ENCODE measurements at places on chromosomes 1 and 21.

DNA sequence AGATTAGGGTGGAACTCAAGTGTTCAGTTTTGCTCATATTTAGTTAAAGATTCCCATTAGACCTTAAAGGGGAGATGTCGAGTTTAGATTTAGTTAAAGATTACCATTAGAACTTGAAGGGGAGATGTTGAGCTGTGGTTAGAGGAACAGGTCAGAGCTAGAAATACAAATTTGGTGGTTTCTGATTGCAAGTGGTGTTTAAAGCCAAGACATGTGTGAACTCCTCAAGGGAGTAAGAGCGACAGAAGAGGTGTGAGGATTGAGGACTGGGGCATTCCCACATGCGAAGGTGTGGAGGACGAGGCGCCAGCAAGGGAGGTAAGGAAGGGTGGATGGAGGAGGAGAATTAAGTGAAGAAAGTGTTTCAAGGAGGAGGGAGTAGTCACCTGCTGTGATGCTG is 168.6 kb downstream of the IER5 start:
- no peak for DNase-seq

- no peak for DNase-seq
Observed at GRCh38 chr1:172239901-172240300, 180.6 kb upstream of the C1orf105 start.

DNA sequence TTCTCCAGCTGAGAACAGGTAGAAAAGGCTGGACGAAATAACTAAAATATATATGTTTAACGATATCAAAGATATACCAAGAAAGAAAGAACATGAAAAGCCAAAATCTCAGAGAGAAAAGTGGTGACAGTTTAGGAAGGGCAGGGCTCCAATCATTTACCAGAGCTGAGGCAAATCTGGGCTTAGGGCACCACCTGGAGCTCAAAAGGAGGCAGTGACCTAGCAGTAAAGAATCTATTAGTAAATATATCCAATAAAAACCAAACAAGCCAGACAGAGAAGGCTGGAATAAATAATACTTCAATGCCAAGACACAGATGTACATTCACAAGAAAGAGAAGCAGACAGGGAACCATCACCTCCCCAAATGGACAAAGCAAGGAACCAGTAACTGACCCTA is 43.5 kb downstream of the CHIA start:
- peak; percentile 25 for DNase-seq

DNA sequence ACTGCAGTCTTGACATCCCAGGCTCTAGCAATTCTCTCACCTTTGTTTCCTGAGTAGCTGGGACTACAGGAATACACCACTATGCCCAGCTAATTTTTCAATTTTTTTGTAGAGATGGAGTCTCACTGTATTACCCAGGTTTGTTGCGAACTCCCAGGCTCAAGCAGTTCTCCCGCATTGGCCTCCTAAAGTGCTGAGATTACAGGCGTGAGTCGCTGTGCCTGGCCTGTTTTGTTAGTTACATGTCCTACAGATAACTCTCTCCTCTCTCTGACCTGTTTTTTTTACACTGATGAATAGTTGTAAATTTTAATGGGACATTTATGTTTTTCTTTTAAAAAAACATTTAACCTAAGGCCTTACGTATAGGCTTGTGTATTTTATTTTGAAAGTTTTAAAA is 19.8 kb downstream of the PTBP2 start:
- DNase-seq, result no peak

- no peak for DNase-seq
Observed at GRCh38 chr21:34077888-34078287, 4.5 kb downstream of the MRPS6 start.

GRCh38 chr1:101221945-101222429 is 14.8 kb upstream of the S1PR1 start:
- DNase-seq, result no peak

GRCh38 chr1:7150724-7151280 is 365.5 kb downstream of the CAMTA1 start:
- no peak for DNase-seq

GRCh38 chr1:208601561-208601960 is 357.4 kb upstream of the PLXNA2 start:
- no peak for DNase-seq

DNA sequence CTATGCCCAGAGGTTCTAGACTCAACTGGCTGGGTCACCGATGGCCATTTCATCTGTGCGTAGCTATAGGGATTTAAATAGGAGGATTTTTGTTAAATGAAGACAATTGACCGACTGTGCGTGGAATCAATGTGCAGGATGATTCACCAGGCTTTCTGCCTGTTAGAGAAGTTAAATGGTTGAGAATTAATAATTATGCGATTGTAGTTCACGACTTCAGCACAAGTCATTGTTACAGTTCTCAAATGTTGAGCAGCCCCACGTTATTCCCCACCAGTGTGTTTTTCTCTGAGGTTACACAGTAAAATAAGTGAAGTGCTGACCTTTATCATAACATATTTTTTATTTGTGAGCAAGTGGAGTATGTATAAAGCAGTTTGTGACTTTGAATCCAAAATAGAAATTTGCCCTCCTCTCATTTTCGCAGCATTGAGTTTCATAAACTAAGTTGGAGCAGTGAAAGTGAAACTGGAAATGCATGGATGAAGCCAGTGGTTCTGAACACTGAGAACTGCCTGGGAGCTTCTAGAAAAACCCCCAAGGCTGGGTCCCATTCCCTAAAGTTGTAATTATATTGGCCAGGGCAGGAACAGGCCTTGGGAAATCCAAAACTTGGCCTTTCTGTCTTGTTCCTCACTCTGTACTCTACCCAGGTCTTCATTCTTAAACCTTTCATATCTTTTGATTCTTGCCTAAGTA is 102.6 kb downstream of the GALNT2 start:
- no peak for DNase-seq

GRCh38 chr1:168821434-168821833 is 92.4 kb upstream of the DPT start:
- DNase-seq, result peak; percentile 9

DNA sequence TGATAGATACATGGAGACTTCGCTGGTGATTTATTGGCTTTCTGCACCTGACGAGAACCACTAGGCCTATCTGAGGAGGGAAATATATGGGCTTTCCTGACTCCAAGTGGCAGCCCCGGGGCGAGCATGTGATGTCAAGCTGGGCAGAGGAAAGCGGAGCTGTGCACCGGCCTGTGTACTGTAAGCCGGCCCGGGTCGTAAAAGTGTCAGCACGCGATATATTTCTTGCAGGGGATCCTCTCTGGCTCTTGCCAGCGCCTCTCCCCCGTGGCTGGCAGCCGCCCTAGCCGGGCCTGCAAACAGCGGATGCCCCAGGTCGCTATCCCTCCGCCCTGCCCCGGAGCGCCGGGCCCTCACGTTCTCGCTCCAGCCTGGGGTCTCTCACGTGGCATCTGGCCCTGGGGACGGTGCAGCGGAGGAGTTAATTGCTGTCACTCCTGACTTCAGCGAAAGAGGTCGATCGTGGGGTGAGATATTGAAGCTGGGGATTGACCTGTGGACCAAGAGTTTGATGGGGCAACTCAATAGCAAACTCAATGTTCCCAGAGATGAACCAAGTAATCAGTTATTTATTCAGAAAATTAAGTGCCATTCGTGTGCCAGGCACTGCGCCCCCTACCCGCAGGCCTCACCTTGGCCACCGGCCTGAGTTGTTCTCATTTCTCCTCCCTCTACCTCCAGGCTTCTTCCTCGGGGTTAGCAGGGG is 41.0 kb upstream of the HAO2 start:
- DNase-seq, result peak; percentile 12

- no peak for DNase-seq
Observed at GRCh38 chr1:214367841-214368240, 86.9 kb downstream of the SMYD2 start.

DNA sequence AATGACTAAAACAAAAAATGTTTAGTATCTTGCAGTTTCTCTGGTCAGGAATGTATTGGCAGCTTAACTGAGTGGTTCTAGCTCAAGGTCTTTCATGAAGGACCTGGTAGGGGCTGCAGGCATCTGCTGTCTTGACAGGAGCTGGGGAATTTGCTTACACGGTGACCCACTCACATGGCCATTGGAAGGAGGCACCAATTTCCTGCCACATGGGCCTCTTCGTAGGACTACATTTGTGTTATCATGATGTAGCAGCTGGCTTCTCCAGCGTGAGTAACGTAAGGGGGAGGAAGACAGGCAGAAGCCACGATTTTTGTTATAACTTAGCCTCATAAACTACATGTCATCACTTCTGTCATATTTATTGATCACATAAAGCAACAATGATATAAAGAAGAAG is 376.3 kb downstream of the AMY1C start:
- no peak for DNase-seq

GRCh38 chr1:235858766-235859165 is 7.9 kb downstream of the LYST start:
- DNase-seq, result no peak

DNA sequence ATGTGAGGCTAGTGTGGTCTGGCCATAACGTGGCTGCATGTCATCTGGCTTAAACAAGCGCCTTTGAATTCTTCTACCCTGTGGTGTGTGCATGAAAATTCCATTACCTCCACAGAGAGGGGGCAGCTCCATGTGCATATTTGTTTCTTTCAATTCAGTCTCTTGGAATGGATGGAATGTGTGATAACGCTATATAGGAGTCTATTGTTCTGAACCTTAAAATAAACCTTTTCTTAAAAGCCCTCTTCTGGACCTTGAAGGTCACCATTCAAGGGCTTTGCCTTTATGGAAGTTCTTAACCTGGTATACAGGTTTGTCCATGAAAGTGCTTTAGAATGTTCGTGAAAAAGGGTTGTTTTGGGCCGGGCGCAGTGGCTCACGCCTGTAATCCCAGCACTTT is 118.2 kb upstream of the ADGRL2 start:
- no peak for DNase-seq

DNA sequence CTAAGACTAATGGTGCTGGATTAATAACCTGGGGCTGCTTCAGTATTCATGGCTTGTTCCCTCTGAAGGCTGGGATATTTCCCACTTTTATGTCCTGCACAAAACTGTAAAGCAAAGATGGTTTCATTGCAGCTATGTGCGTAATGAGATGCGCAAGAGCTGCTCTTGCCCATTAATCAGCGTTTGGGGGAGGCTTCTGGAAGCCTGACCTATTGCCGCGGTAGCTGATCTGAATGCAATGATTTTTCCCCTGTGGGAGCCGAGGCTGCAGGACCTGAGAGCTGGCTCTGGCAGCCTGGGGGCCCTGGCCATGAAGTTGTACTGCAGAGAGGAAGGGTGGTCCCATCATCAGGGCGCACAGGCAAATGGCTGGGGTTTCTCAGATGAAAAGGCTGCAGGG is 239.8 kb downstream of the CAMTA1 start:
- DNase-seq, result no peak

DNA sequence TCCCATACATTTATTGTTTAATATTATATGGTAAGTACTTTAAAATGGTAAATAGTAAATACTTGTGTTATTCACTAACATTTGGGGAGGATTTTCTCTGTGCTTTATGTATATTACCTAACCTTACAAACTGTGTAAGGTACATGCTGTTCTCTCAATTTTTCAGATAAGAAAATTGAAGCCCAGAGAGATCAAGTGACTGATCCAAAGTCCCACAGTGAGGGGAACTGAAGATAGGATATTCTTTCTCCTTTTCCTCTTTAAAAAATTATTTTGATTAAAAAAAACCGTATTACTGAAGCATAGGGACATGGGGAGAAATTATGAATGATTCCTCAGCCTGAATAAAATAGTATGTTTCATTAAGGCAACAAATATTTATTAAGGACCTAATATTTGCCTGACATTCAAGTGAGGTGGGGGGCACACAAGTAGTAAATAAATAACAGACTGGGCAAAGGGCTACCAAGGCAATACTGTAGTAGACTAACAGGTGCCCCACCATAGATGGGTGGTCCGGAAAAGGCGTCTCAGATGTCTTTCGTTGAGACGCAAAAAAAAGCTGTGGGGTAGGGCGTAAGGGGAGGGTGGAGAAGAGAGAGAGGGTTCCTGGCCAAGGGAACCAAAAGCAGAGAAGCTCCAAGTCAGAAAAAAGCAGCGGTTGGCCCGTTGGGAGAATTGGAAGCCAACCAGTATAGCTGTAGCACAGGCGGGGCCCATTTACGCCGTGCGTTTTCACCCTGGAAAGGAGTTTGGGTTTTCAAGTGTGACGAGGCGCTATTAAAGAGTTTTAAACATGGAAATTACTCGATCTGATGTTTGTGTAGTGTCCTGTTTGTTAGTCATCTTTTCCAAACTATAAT is 944 bp upstream of the AGO3 start:
- DNase-seq, result no peak

DNA sequence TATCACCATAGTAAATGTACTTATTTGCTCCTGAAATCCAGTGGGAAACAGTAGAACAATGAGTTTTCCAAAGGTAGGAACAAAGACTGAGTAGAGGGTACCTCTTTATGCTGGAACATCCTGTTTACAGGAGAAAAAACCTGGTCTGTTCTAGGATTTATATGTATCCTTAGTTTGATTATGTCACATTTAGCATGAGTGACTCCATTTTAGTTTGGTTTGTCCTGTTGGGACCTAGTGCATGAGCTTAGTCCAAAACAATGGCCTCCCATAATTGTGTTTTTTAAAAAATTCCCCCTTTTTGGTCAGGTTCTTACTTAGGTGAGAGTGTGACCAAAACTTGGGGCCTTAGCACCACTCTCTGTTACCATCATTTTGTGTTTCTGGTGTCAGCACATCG is 3.5 kb upstream of the MRPL55 start:
- no peak for DNase-seq

DNA sequence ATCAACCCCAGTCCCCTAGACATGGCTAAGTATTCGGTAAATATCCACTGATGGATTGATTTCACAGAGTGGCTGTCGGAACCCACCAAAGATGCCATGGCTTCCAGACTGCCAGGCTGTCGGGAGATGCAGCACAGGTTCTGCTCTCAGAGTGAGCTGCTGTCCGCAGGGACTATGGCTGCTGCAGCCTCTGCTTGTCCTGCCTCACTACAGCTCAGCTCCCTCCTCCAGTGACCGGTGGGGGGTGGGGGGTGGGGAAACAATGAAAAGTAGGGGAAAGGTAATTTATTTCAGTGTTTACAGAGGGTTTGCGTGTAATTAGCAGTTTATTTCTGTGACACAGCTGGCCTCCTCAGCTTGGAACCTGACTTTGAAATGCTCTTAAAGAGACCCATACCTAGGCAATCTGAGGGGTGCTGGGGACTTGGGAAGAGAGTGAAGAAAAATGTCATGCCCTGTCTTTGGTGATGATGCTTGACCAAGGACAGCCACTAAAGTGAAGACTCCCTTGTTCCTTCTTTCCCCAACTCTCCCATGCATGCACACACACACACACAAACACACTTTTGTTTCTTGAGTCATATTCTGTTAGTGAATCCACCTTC is 109.0 kb downstream of the CACNA1E start:
- no peak for DNase-seq

DNA sequence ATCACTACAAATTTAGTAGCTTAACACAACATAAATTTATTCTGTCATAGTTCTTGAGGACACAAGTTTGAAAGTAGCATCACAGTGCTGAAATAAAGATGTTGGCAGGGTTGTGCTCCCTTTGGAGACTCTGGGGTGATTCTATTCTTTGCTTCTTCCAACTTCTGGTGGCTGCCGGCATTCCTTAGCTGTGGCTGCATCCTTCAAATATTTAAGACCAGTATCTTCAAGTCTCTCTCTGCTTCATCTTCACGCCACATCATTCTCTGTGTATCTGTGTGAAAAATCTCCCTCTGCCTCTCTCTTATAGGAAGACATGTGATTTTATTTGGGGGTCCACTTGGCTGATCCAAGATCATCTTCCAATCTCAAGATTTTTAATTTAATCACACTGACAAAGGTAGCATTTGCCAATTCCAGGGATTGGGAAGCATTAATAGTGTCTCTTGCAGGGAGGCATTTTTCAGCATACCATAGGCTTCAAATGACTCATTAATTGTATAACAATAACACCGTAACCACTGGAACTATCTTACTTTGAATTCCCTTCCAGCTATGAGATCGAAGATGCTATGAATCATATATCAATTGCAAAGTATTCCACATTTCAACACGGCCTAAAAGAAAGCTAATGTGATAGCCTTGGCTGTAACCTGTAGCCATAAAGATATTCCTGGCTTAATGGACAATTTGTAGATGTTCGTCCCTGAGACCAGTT is 74.6 kb downstream of the DPT start:
- no peak for DNase-seq
